Stimulated activated CD4-positive, alpha-beta T cell treated with anti-CD3 and anti-CD28 coated beads, Interleukin-12 subunit alpha, Interleukin-12 subunit beta, amount 100 ng/mL, for 48 hours (primary cell): ENCODE measurements at places on chromosomes 7 and 10.

GRCh38 chr10:119341459-119342301 lies 134.3 kb downstream of the GRK5 start:
- DNase-seq: peak; percentile 39

- no peak for DNase-seq
These were observed 3.6 kb downstream of the SMARCD3 start for GRCh38 chr7:151244841-151245346.

DNA sequence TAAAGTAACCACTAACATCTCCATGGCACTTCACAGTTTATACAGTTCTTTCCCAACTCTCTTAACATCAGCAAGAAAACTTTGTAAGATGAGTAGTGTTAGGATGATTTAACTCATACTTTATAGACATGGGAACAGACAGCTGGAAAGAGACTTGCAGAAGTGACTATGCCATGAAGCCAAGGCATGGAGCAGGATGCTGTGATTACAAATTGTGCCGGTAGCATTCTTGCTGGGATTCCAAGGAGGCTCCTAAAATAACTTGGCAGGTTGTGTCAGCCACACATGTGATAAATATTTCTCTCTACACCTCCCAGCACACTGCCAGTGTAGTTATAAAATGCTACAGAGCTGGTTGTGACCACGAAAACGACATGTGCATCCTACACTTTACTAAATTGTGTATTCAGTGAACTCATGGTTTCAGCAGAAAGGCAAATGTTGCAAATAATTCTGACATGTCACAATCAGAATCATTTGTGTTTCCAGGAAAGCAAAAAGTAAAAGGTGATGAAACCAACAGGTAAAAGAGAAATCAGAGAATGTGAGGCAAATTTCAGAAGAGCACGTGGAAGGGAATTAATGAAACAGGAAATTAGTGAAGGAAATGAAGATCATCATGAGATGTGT lies 5.6 kb upstream of the CYP3A4 start:
- no peak for DNase-seq

DNA sequence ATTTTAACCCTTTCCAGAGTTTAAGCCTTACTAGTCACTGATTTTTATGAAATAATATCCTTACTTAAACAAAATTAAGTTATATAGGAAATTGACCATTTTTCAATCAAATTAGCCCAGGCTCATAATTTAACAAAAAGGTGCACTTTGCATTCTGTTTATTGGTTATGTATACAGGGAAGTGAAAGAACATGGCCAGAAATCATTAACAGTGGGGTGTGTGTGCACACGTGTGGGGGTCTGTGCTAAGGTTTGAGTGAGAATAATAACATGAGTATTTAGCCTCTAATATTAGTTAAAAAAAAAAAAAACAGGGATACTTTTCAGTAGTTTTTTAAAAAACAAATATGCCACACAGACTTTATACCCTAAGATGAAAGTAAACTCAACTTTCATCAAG lies 510.5 kb upstream of the PFKP start:
- no peak for DNase-seq

DNA sequence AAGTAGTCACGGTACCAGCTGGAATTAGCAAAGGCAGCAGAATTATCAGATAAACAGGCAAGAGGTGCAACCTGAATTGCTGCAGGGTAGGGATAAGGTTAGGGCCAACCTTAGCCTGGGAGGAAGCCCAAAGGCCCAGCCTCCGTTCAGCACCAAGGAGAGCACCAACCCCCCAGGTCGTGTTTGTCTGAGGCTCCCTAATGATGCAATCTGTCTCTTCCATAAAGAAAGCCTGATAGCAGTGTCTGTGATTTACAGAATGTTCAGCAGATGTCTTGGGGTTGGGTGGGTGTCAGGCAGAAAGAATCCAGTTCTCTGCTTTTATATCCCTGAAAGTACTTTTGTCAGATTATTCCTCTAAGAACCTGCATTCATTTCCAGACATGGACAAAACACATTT lies 328.4 kb upstream of the AOAH start:
- DNase-seq: no peak

- no peak for DNase-seq
These were observed 32.3 kb downstream of the ATRNL1 start for GRCh38 chr10:115125505-115125904.

DNA sequence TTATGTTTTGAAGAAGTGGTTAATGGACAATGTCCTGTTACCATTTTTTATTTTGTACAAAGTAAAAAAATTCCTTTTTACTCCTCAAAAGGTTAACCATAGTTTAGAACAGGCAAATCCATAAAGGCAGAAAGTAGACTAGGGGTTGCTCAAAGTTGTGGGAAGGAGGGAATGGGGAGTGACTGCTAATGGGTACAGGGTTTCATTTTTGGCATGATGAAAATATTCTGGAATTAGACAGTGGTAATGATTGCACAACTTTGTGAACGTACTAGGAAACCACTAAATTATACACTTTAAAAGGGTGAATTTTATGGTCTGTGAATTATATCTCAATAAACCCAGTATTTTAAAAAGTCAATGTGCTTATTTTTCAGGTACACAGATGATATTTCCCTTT lies 35.4 kb upstream of the CDK14 start:
- no peak for DNase-seq
